ENCODE measurements at places on chromosomes 4 and X. TPM values are rescaled to one million over a fixed set of nuclear protein-coding genes. Genes with fewer than 3 reads are reported as not detected.

Gene SPANXC
- 11.7 TPM for total RNA-seq

Gene RADX
- 2.3 TPM for total RNA-seq

Gene RHOXF1
- total RNA-seq = not detected

Gene CAPN6
- not detected for total RNA-seq

Gene NPNT
- total RNA-seq = not detected

Gene TLR10
- total RNA-seq = 0.05 TPM

Gene ADD1
- 121 TPM for total RNA-seq

Gene CT55
- total RNA-seq = 0.79 TPM

Gene GSX2
- not detected for total RNA-seq

Gene CLGN
- total RNA-seq = 0.08 TPM

Gene CXCR3
- total RNA-seq = not detected

Gene BEX2
- total RNA-seq = 19.2 TPM

Gene TLR1
- total RNA-seq = 0.49 TPM

Gene FUNDC1
- total RNA-seq = 19.0 TPM

Gene HHIP
- total RNA-seq = 2.3 TPM

Gene EDA2R
- 2.7 TPM for total RNA-seq

Gene SSX2B
- total RNA-seq = 24.9 TPM

Gene BCLAF3
- 4.7 TPM for total RNA-seq

Gene PRRG3
- not detected for total RNA-seq

Gene DUSP21
- total RNA-seq = not detected

All from A375 (cell line).